ENCODE measurements at places on chromosomes 4 and X.

DNA sequence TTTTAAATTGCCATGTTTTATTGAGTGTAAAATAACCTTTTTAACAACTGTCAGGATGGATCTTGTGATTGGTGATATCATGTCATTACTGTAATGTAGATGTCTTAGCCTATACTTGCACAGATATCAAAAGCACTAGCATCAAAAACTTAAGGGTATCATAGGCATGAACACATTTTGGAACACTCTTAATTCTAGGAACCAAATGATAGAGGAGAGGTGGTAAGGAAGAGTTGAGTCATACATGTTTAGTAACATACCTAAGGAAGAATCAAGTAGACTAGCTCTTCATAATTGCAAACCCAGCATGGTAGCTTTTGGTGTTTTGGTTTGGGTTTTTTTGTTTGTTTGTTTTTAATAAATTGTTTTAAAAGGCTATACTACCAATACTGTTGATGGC lies 43.4 kb downstream of the SMARCAD1 start:
- DNase-seq: no peak

GRCh38 chrX:1658071-1658491 lies 43.2 kb downstream of the ASMT start:
- no peak for DNase-seq

DNA sequence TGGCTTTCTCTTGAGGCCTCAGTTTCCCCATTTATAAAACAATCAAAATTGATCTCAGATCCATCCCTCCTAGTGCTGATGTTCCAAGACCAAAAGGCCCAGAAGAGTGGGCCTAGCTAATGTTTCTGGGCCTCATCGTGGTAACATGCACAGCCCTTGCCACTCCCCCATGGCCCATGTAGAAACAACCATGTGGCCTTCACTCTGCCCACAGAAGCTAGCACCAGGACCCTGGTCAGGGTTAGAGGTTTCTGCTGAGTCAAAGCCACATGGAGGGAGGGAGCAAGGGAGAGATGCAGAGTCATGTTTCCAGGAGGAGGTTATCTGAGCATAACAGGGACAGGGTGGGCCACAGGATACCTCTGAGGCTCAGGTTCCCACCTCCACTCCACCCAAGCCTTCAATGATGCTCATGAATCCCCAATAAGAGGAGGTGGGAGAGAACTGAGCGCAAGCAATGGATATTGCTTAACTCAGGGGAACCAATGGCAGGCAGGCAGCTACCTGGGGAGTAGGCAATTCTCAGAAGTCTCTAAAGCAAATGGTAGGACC lies 16.9 kb downstream of the OTUD5 start:
- no peak for DNase-seq

- DNase-seq: no peak
Measured at GRCh38 chr4:159293811-159294515, 191.1 kb downstream of the RAPGEF2 start.

- DNase-seq: no peak
Measured at GRCh38 chr4:7196288-7196651, 3.9 kb downstream of the SORCS2 start.

GRCh38 chr4:8435656-8436121 lies 4.8 kb downstream of the ACOX3 start:
- DNase-seq: no peak

DNA sequence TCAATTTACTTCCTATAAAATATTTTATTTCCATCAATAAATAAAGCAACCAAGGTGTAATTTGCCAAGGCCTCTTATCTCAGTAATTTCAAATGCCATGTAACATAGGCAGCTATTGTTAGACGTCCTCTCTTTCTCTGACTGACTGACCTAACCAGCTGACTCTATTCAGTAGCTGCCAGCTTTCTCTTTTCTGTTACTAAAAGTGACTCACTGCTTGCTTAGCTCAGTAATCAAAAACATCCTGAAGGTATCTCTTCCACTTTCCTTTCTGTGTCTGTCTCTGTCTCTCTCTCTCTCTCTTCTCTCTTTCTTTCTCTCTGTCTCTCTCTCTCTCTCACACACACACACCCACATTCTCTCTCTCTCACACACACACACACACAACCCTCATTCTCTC lies 134.2 kb downstream of the SPOCK3 start:
- no peak for DNase-seq

GRCh38 chr4:110211007-110211769 lies 12.8 kb upstream of the ELOVL6 start:
- no peak for DNase-seq

GRCh38 chrX:94830717-94831116 lies 1156.7 kb downstream of the FAM133A start:
- DNase-seq: no peak

DNA sequence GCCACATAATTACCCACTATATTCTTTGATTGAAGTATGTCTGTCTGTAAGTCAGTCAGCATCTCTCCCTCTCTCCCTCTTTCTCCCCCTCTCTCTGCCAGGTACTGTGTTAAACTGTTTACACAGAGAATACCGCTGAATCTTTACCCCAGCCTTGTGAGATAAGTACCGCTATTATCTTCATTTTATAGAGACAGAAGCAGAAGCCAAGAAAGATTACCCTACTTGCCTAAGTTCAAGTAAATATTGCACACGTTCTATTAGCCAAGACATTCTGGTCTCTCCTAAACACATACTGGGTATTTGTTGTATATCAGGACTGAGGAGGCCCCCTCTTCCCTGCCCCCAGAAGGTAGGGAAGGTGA lies 695 bp upstream of the GPR101 start:
- DNase-seq: no peak

DNA sequence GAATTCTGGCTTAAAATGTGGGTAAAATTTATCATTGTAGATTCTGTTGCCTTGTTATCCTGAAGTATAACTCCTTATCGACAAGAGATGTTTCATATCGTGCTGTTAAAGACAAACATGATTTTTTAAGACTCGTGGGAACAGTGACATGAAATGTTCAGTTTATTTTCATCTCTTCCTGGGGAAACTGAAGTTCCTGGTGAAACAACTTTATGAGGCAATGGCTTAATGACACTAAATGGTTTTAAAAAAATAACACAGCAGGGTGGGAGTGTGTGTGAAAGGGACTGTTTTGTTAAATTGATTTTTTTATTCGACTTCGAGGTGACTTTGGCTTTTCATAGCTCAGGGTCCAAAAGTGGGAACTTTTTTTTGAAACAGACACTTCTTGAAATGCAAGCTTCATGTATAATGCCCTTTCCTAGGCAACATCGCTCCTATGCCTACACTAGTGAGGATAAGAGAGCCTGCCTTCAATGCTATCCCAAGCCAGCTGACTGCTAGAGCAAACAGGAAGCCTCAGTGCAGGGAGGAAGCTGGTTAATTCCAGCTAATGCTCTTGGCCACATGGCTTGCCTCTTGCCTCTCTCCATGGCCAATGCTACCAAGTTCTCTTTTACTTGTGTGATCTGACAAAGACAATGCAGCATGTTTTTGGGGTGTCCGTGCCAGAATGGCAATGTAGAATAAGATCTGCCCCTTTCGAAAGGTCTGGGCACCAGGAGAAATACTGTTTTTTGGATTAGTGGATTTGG lies 80.9 kb upstream of the PLAC1 start:
- no peak for DNase-seq

- no peak for DNase-seq
Measured at GRCh38 chr4:590313-590841, 14.3 kb upstream of the TMEM271 start.

GRCh38 chr4:102444752-102445151 lies 56.4 kb upstream of the NFKB1 start:
- DNase-seq: no peak

DNA sequence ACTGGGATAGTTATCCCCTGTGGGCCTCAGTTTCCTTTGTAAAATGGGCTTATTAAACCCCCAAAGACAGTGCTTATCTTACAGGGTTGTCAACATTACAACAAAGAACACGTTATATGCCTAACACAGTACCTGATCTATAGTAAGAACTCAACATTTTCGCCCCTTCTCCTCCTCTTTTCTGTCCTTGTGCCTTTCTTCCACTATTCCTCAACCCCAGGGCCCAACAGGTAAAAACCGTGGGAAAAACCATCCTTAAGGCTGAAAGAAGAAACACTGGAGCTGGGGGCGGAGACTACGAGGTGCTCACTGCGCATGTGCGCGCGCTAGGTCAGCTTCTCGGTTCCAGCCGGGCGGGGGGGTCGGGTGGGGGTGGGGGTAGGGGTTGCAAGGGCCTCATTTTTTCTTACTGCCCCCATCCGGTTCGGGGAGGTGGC lies 426 bp upstream of the XIAP start:
- peak; percentile 51 for DNase-seq

DNA sequence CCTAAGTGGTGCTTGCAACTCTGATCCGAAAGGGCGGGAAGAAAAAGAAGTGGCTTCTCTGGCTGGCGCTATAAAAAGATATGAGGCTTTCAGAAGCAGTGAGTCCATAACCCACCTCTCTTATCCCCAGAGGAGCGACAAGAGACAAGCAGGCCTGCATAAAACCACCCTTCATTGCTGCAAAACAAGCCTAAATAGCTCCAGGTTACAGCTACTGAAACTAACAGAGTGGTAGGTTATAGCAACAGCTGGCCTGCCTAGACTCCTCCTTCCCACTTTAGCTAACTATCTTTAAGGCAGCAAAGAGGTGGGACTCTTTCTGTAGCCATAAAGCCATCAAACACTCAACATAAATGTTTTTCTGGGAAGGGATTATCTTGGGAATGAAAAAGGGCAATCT lies 245.0 kb upstream of the GPR101 start:
- DNase-seq: no peak

DNA sequence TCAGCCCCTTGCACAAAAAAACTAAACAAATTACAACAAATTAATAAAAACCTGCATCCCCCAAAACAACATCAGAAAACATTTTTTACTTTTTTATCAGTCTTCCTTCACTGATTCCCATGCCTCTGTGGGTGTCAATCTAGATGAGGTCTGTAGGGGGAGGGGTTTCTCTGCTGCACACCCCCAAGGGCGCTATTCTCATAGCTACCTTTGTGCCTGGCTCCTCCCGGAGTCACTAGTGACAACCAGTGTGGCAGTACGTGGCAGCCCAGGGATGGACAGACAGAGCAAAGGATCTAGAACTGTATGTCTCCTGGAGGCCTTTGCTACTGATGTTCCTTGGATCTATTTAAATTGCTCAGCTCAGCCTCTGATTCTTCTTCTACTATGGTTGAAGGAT lies 228.1 kb upstream of the ANXA3 start:
- no peak for DNase-seq

DNA sequence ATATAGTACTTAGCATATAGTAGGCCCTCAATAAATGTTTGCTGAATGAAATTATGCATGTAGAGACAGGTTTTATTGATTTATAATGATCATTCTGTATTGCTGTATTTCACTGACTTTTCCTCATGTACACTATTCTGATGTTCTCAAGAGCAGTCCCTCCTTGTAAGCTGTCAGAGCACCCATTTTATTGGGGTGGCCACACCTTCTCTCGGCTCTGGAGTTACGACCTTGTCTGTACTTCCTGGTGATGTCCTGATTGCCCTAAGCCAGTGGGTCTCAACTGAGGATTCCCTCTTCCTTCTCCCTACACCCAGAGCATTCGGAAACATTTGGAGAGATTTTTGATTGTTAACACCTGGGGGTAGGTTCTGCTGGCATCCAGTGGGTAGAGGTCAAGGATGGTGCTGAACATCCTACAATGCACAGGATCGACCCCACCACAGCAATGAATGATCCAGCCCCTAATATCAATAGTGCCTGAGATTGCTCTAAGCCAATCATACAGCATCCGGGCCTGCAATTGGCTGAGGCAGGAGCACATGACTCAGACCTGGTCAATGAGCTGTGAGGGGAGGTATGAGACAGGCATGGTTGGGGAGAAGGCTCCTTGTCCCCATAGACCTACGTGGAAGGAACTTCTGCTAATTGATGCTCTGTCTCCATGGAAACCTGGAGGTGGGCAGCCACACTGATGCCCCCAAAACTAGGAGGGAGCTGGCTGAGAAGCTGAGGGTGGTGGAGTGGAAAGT lies 58.8 kb downstream of the CLDN34 start:
- DNase-seq: no peak

- DNase-seq: no peak
Measured at GRCh38 chrX:30141966-30142365, 73.4 kb upstream of the MAGEB2 start.

GRCh38 chr4:138181287-138181686 lies 60.9 kb downstream of the SLC7A11 start:
- DNase-seq: no peak

DNA sequence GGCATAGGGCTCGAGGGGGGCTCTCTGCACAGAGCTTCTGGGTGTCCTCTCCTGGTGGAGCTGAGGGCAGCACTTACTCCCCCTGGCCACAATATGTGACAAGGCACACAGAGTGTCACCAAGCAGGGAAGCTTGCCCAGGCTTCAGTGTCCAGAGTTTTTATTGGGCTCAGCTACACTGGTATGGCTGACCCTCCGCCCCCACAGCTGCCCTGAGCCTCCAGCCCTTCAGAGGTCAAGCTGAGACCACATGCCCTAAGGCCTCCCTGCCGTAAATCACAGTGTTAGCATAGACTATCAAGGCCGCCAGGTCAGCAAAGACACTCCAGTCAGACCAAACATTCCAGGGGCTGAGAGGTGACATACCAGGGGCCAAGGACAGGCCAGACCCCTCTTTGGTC lies 59.0 kb downstream of the EVC start:
- DNase-seq: no peak

DNA sequence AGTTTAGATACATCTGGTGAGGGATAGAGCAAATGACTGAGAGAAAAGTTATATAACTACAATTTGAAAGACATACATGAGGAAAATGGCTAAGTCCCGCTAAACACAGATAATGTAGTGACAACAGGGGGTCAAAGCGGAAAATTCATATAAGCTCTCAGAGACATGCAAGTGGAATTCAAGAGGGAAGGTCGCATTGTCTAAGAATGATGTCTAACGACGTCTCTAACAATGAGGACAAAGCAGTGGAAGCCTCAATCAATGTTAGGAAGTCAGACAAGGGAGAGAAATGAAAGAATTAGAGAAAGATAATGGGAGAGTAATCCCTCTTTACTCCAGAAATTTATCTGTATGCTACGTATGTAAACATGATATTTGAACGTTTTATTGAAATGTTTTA lies 113.4 kb downstream of the ANTXR2 start:
- DNase-seq: no peak

DNA sequence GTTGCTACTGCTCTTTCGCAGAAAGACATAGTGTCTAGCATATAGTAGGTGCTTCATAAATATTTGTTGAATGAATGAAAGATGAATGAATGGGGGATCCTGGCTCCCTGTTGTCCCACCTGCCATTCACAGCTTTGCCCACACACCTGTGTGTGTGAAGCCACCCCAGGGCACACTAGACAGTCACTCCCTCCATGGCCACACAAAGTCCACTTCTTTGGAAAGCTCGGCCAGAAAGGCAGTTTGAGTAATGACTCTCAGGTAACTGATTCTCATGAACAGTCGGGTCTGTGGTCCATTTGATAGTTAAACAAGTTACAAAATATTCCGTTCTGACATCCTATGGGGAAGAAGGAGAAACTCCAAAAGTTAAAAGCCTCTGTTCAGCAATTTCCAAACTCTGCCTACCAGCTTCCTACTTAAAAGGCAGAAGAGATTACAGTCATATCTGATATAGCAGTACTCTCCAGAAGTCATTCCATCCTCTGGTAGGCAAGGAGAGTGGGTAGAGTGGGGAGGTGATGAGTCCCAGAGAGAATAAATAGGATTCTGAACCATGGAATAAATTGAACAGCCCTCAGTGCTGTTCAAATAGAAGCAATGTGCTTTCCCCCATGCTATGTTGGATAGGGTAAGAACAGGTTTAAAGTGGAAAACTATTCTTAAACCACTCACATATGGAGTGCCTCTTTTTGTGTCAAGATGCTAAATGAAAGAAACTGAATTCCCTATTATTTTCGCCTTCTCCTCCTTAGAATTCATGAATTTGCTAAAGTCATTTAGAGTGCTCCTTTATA lies 204.9 kb upstream of the GALNT7 start:
- DNase-seq: no peak

- DNase-seq: no peak
Measured at GRCh38 chr4:87848622-87849351, 16.0 kb downstream of the MEPE start.

All from effector CD8-positive, alpha-beta T cell (primary cell).